Fibroblast of the aortic adventitia (primary cell): ENCODE measurements at places on chromosomes 3 and 15.
A peak's percentile ranks its signal among the peaks of the same experiment; 100 is the strongest.

DNA sequence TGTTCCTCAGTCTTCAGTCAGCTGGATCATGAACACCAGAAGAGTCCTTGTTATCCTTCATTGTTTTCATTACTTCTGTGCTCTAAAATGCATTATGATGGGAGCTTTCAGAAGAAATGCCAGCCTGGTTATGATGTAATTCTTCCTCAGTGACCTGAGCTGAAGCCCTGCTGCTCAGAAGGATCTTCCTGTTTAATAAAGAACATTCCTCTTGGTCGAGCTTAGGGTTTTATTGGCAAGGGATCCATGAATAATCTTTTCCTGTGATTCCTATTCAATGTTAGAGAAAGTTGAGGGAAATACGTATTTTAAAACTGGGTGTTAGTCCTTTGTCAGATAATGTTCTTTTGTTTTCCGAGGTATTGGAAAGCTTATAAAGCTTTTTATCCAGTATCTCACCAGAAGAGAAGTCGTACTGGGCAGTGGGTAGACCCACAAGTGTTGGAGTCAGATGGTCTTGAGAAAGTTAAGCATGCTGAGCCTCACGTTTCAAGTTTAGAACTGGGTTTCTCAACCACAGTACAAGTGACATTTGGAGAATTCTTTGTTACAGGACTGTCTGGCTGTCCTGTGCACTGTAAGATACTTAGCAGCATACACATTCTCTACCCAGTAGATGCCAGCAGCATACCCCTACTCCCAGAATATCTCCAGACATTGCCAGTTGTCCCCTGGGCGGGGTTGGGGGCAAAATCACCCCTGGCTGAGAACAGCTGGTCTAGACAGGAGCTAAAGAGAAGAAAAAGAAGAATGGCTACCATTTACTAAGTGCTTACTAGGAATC, 212.3 kb upstream of the BHLHE40 start:
- no peak for DNase-seq

DNA sequence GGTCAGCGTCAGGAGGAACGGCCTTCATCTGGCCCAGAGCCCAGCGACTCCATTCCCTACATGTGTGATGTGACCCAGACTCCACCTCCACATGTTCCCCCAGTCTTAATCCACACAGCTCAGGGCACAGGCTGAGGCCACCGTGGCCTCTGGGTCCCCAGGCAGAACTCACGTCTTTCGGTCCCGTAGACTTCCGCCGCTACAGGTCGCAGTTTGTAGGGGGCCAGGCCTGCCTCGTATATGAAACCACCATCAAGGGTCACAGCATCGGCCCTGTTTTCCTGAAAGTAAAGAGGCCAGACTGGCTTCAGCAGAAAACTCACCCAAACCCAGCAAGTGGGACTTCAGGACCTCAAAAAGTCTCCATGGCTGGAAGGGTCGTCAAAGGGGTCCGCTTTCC, 8.6 kb downstream of the LTF start:
- DNase-seq = no peak

- DNase-seq = peak; percentile 38
These were observed 1.5 kb downstream of the MSL2 start for GRCh38 chr3:136194409-136195257.

GRCh38 chr3:156256256-156256655, 135.9 kb downstream of the KCNAB1 start:
- DNase-seq = no peak

DNA sequence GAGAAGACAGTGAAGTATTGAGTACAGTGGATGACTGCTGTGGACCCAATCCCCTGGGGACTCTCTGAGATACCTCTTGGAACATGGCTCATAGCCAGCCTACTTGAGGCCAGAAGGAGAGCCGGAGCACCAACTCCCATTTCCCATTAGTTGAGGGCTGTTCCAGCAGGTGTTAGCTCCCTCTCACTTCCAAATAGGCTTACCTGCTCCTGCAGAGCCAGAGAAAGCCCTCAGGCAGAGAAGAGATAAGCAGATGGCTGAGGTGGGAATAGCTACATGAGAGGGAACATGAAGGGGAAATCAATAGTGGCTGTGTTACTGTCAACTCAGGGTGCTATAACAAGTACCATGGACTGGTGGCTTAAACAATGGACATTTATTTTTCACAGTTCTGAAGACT, 4.6 kb upstream of the CCK start:
- no peak for DNase-seq

DNA sequence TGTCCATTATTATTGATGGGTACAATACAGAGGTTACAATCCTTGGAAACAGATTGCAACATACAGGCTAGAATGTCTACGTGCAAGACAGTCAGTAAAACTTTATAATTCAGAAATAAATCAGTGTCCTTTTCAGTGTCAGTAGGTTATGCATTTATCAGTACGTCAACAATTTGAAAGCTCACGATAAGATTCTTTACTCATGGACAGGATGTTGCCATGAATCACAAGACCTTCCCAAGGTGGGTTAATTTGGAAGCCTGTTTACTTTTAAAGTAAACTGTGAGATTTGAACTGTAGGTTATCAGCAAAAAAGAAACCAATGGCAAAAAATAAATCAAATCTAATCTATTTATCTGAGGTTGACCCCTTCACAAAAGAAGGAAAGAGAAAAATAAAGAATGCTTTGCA, 243.9 kb upstream of the AGTR1 start:
- DNase-seq = no peak

DNA sequence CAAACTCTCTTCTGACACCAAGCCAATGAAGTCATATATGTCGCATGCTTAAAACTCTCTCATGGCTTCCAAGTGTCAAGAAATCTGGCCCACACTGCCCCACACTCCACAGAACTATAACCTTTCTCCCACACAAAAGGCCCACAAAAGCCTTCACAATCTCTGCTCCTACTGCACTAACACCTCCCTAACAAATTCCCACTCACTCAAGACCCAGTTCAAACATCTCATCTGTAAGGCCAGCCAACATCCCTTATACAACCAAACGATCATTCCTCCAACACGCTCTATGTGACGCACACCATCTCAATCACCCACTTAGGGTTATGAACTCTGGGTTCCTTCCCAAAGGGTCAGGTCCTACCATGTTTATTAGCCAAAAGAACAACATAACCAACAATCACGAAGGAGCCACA, 13.5 kb downstream of the TBC1D2B start:
- peak; percentile 56 for DNase-seq

GRCh38 chr3:192433704-192434103, 293.6 kb downstream of the FGF12 start:
- no peak for DNase-seq

DNA sequence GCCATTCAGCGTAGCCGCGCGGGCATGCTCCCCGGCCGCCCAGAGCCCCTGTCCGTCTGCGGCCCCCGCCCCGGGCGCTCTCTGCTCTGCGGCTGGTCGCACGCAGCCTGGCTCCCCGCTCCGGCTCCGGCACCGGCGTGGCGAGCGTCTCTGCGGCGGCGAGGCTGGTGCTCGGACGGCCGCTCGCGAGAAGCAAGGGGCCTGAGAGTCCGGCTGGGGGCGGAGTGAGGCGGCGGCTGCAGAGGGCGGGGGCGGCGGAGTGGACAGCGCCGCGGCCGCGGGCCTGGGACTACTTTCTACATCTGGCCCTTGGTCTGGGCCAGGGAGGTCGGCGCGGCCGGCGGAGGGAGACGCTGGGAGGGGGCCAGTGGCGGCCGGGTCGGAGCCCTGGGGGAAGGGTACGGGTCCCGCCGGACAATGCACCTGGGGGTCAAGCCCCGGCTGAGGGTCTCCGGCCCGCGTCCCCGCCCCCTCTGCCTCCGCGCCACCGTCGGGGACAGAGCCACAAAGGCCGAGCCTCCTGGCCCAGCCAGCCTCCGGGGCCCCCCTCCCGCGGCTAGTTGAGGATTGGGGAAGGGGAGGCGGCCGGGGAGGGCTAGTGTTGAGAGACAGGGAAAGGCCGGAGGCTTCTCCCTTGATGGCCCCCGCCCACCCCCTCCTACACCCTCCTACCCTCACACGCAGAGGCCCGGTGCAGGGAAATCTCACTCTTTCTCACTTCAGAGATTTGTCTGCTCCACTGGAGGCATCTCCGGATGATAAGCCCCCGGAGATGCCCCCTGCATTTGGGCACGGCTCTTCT, at the start of gene PRTG:
Gene PRTG, minus strand, starts transcription at position 226 of the 802 bp plus-strand sequence. Its CDS starts 221 bp downstream, at position 5.
- DNase-seq = peak; percentile 75

GRCh38 chr15:68553994-68554720, 24.6 kb upstream of the CORO2B start:
- peak; percentile 76 for DNase-seq
